Lower lobe of right lung (tissue), 2 donors: ENCODE measurements at places on chromosomes 11 and 22. TPM values are rescaled to one million over a fixed set of nuclear protein-coding genes. Genes with fewer than 3 reads are reported as not detected.

The UQCR10 gene
- 80.3 TPM for total RNA-seq

The NXPE2 gene
- 0.38 TPM for total RNA-seq

The CRYAB gene
- 72.5 TPM for total RNA-seq

The CD3E gene
- total RNA-seq: 9.9 TPM

- H3K27ac ChIP-seq: no peak overlapping the region
- no peak for DNase-seq
- no peak overlapping the region for H3K4me3 ChIP-seq
- no peaks in the 10 kb centered on the region for H3K36me3 ChIP-seq
These were observed 232.3 kb downstream of the JRKL start for GRCh38 chr11:96622026-96622634.

DNA sequence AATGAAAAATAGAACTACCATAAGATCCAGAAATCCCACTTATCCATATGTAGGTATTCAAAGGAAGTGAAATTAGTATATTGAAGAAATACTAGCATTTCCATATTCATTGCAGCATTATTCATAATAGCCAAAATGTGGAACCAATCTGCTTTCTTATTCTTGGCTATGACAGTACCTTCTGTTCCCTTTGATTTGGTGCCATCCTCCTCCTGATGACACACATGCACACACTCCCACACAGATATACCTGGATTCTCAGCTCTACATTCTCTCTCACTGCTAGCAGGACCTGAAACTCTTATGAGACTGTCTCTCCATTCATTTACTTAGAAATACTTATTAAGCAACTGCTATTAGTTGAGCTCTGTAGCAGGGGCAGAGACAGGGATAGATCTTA is 582.6 kb upstream of the TENM4 start:
- no peak for DNase-seq
- no peaks in the 10 kb centered on the region for H3K4me1 ChIP-seq
- H3K27me3 ChIP-seq: no peaks in the 10 kb centered on the region
- no peak overlapping the region for H3K27ac ChIP-seq
- H3K36me3 ChIP-seq: no peaks in the 10 kb centered on the region

- H3K27ac ChIP-seq: no peak overlapping the region
- H3K4me3 ChIP-seq: no peak overlapping the region
- H3K27me3 ChIP-seq: no peaks in the 10 kb centered on the region
- no peaks in the 10 kb centered on the region for H3K4me1 ChIP-seq
These were observed 12.9 kb downstream of the SESN3 start for GRCh38 chr11:95218149-95218548.

- no peak overlapping the region for H3K27ac ChIP-seq
- H3K27me3 ChIP-seq: no peaks in the 10 kb centered on the region
- DNase-seq: no peak
These were observed 56.6 kb upstream of the WNT7B start for GRCh38 chr22:46033256-46034200.

- peak; percentile 71 for DNase-seq
- H3K4me1 ChIP-seq: peaks cover 23% of the 10 kb centered on the region
- H3K4me3 ChIP-seq: no peak overlapping the region
- peaks cover 10% of the 10 kb centered on the region for H3K27me3 ChIP-seq
- H3K27ac ChIP-seq: no peak overlapping the region
These were observed 4.5 kb upstream of the TIMP3 start for GRCh38 chr22:32796865-32797573.
